ENCODE measurements at places on chromosomes 3 and 15.
A peak's percentile ranks its signal among the peaks of the same experiment; 100 is the strongest.

DNA sequence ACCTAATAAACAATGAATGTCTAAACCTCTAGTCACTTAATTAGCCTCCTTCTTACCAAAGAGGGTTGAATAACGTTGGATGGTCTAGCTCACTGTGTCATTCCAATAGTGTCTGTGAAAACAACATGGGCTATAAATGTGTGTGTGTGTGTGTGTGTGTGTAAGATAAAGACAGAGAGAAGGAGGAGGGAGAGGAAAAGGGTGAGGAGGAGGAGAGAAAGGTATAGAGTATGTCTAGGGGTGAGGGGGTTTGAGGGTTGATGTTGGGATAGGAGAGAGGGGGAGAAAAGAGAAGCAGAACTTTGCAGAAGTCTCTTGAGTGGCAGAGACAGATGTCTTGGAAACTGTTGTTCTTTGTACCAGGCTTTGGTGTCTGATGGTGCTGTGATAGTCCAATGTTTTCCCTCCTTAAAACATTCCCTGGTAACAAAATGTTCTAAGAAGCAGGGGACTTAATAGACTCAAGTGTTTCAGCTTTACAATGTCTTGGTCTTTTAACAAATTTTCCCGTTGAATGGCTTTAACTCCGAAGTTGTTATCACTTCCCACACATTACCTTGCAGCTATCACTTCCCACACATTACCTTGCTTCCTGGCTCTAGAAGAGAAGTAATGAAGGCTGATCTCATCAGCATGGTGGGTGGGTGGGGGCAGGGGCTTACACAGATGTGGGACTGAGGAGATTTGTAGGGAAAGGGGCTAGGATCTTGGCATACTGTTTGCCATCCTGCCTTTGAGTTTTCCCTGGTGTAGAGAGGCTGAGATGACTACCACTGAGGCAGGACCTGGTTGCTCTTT lies 57.8 kb upstream of the ETV5 start:
- no peak for DNase-seq

- no peak for DNase-seq
Observed at GRCh38 chr3:45406772-45407171, 18.4 kb downstream of the LARS2 start.

DNA sequence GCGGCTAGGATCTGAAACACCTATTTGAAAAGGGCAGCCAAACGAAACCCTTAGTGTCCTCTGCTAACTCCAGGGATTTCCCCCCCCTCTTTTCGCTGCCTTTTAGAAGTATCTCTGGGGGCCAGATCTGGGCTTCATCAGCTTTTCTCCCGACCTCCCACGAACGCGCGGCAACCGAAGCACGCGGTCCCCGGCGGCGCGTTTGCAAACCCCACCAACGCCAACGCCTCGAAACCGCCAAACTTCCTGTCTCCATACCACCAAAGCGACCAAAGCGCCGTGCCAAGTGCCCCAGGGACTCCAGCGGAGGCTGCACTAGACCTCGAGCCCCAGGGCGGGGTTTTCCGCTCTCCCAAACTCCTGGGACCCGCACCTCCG lies 155.8 kb upstream of the FRMD4B start:
- no peak for DNase-seq

GRCh38 chr3:183281126-183281797 lies 28.2 kb downstream of the B3GNT5 start:
- DNase-seq, result no peak

DNA sequence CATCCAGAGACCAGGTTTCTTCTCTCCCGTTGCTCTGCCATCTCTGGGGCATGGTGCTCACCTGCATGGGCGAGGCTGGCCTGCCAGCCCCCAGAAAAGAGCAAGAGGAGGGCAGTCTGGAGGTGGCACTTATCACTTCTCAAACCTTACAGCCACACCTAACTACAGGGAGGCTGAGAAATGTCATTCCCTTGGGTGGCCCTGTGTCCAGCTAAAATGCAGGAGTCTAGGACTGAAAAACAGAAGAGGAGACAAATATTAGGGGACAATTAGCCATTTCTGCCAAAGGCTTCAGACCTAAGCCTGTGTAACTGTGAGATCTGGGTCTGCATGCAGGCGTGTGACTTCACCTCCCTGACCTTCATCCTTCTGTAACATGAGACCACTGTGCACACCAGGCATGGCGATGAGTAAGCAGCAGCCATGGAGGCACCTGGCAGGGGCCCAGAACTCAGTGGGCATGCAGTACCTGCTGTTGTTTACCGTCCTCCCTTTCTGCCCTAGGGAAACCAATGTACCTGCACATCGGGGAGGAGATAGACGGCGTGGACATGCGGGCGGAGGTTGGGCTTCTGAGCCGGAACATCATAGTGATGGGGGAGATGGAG lies 83.4 kb downstream of the MESD start:
- DNase-seq, result peak; percentile 13

- no peak for DNase-seq
Observed at GRCh38 chr15:82575335-82575734, 35.1 kb upstream of the RPS17 start.

- no peak for DNase-seq
Observed at GRCh38 chr3:10928961-10929471, 63.5 kb upstream of the SLC6A1 start.

- DNase-seq, result no peak
Observed at GRCh38 chr15:47607695-47608094, 109.6 kb upstream of the SEMA6D start.

DNA sequence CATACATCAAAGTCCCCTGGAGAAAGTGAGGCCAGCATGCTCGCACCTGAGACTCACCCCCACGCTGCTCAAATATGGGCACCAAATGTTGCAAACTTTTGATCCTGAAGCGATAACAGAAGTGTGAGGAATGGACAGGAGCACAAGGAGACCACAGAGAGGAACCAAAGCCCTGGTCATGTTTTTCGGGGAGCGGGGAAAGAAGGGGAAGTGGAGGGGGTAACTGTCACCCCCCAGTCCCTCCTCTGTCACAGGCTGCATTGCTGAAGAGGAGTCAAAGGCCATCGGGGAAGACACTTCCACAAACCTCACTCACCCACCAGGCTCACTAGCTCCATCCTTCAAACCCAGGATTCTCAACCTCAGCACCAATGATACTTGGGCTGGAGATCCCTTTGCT lies 182.4 kb downstream of the UACA start:
- no peak for DNase-seq

- no peak for DNase-seq
Observed at GRCh38 chr3:184508938-184509337, 52.6 kb upstream of the EPHB3 start.

GRCh38 chr3:81465510-81466200 lies 295.8 kb downstream of the GBE1 start:
- DNase-seq, result no peak

DNA sequence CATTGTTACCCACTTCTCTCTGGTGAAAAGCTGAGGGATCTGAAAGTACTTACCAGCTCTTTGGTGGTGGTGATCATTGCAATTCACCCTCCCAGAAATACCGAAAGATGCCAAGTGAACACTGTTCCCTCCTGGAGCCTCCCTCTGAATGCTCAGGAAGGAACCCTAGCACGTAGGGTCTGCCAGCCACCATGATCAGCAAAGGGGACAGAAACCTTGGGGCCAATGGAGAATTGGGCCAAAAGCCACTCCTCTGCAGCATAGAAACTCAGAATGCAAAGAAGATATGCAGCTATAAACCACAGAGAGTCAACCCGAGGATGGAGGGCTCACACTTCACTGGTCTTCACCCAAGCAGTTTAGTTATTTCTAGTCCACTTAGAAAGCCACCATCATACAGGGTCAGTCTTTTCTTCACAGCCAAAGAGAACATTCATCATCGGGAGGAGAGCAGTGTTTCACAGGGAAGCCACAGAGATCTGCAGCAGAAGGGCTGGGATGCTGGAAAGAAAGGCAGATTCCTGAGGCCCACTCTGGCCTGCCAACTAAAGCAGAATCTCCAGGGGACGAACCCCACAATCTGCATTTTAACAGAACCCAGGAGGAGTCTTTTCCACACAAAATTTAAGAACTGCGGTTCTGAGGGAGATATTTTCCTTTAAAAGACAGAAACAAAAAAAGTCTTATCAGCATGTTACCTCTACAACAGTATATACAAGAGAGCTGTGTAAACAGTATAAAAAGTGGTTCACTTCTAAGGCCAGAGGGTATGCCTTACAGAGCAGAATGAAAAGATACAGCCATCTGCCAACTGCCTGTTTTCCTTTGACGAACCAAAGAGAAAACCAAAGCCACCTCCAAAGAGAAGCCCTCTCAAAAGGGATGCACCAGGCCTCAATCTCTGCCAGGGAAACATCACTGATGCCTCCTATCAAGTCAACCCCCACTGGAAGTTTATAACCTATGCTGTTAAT lies 11.3 kb downstream of the TBC1D2B start:
- DNase-seq, result no peak

- no peak for DNase-seq
Observed at GRCh38 chr3:111616417-111617105, 21.4 kb upstream of the ZBED2 start.

DNA sequence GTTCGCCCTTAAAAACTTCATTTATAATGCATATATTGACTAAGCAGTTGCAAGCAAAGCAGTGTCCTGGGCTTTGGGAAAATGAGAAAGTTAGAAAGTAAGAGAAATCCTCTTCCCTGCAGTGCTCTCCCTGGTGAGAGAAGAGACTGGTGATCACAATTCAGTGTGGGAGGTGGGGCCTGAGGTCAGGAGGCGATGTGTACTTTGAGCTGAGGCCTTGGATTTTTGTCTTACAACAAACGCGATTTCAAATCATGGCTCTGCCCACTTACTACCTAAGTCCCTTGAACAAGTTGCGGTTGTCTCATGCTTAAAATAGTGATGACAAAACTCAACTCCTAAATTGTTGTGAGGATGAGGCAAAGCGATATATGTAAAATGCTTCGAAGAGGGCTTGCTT lies 316.3 kb upstream of the NECTIN3 start:
- DNase-seq, result no peak

GRCh38 chr3:197068077-197068476 lies 38.5 kb upstream of the MELTF start:
- no peak for DNase-seq

- DNase-seq, result no peak
Observed at GRCh38 chr3:4885316-4885715, 93.9 kb upstream of the BHLHE40 start.

GRCh38 chr3:99965681-99966408 lies 148.2 kb downstream of the CMSS1 start:
- DNase-seq, result no peak

DNA sequence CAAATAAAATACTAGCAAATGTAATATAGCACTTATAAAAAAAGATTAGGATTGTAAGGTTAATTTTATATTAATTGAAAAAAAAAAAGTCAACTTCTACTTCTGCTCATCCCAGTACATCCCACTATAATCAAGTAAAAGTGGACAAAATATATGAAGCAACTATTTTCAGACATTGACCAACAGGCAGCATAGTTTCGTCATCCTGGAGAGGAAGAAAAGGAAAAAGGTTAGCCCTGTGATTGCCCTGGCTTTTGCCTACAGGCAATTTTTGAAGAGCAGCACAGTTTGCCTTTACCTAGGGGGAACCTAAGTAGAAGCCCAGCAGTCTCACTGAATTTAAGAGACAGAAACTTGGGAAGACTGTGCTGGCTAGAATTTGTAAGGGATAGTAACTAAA lies 52.2 kb upstream of the ACTC1 start:
- no peak for DNase-seq

DNA sequence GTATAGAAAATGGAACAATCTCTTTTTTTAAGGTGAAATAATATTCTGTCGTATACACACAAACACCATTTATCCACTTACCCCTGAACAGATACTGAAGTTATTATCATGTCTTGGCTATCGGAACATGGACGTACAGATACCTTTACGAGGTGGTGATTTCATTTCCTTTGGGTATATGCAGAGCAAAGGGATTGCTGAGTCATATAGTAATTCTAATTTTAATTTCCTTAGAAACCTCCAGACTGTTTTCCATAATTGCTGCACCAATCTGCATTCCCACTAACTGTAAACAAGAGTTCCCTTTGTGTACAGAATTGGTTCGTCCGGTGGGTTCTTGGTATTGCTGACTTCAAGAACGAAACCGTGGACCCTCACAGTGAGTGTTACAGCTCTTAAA lies 179.4 kb downstream of the SHOX2 start:
- no peak for DNase-seq

GRCh38 chr3:126926684-126927400 lies 56.1 kb upstream of the PLXNA1 start:
- peak; percentile 83 for DNase-seq

GRCh38 chr15:70526221-70526973 lies 237.0 kb downstream of the UACA start:
- DNase-seq, result peak; percentile 91

- no peak for DNase-seq
Observed at GRCh38 chr3:66638717-66639116, 137.9 kb upstream of the LRIG1 start.

DNA sequence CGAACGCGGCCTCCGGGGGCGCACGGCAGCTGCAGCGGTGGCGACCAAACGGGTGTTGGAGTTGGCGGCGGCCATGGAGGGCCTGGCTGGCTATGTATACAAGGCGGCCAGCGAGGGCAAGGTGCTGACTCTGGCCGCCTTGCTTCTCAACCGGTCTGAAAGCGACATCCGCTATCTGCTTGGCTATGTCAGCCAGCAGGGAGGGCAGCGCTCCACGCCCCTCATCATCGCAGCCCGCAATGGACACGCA lies 725 bp downstream of the FEM1B start:
- DNase-seq, result no peak
